ENCODE measurements at places on chromosomes 3 and 15.

DNA sequence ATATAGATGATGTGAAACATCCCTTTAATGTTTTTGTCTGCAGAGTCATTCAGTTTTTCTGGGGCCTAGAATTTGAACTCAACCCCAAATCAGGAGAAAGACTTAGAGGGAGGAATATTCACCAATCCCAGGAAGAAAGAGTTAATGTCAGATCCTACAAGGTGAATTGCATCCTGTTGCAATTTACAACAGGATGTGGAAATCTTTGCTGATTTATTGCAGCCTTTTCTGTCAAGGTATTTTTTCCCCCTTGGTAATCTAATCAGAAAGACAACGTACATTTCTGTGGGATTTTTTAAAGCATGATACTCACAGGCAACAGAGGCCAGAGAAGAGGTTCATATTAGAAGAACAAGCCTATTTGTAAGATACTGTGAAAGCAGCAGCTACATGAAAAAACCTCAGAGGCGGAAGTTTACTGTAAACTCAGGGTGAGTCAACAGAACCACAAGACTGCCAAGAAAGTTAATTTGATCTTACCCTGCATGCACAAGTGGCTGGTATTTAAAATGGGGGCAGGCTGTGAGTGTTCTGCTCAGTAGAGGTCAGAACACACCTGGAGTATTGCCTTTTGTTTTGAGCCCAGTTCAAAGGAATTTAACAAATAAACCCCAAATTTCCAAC, 531.9 kb downstream of the AGBL1 start:
- no peak for DNase-seq

DNA sequence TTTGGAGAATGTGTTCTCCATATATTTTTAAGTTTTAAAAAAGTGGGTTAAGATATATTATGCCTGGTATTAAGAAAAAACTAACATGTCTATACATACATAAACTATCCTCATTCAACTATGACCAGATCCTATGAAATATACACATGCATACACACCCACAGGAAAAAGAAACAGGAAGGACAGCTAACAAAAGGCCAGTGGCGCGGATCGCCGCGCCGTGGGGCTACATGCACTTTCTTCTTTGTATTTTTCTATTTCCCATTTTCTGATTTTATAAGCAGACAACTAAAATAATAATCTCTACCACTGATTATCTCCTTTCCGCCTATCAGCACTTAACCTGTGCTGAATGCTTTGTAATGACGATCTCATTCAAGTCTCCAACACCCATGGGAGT, 160.1 kb downstream of the OR4M2 start:
- DNase-seq = no peak

DNA sequence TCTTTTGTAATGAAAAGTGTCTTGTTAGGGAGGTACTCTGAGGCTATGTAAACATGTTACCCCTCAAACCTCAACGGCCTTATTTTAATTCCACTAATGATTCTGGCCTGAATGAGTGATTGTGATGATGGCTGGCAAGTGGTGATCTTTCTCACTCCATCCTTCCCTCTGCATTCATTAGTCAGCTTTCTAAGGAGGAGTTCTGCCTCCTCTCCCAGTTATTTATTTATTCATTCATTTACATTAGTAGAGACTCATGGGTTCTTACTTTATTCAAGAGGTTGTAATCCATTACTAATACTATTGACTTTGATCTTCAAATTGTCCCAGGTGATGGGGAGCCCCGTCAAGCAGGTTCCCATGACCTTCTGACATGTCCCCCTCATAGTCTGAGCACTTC, 35.3 kb downstream of the GNB5 start:
- DNase-seq = no peak

- DNase-seq = no peak
Measured at GRCh38 chr3:45425237-45425933, 37.0 kb downstream of the LARS2 start.

GRCh38 chr3:70822669-70823068, 510.2 kb upstream of the MDFIC2 start:
- DNase-seq = peak; percentile 33

- no peak for DNase-seq
Measured at GRCh38 chr3:134320749-134321148, 53.5 kb downstream of the AMOTL2 start.

DNA sequence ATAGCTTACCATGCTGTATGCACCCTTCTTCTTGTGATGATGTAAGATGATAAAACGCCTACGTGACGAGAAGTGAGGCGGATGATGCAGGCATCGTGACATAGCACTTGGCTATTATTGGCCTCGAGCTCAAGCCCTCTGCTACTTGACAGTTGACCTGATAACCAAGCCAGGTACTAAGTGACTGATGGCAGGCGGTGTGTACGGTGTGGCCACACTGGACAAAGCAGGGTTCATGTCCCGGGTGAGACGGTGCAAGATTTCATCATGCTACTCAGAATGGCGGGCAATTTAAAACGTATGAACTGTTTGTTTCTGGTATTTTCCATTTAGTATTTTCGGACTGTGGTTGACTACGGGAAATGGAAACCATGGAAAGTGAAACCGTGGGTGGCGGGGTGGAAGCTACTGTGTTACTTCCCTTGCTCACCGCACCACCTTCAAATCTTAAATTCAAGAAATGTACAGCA, 57.7 kb downstream of the SLC12A8 start:
- DNase-seq = no peak

DNA sequence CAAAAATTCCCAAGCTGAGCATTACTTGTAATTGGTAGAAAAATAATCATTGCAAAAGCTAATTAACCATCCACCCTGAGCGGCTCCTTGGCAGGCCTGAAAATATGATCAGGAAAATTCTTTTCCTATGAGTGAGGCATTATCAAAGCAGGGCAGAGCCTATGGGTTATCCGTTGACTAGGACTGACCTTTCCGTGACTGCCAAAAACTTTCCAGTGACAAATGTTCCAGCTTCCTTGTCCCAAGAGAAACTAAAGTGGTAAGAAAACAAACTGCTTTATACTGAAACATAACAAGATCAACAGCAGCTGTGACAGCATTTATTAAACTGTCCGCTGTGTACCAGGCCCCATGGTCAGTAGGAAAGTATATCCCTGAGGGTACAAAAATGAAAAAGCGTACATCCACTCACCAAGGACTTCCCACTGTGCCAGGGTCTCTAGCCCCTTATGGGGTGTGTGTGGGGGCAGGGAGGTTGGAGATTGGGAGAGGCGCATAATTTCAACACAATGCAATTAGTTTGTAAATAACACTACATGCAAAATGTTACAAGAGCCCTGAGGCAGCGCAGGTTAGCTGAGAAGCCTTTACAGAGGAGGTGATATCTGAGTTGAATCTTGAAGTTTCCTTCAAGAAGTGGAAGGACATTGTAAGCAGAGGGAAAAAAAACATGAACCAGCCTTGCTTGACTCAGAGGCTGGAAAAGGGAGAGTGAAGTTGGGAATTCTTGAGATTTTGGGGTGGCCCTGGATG, 8.5 kb downstream of the LIPC start:
- DNase-seq = no peak

DNA sequence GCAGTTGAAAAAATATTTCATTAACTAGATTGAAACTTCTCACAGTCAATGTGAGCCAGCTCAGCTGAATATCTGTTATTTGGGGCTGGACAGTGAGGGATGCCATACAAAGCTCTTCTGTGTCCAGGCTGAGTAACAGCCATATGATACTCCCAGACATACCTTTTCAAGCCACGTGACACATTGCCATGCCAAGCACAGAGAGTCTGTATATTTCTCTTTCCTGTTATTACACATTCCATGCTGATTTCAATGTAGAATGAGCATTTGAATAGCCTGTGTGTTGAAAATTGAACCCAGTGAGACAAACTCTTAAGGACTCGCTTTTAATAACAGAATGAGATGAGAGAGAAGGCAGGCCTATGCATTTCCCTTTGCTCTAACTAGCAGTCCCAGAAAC, 334.7 kb upstream of the RASGRP1 start:
- DNase-seq = no peak

- DNase-seq = no peak
Measured at GRCh38 chr3:43266451-43266850, 19.9 kb upstream of the SNRK start.

DNA sequence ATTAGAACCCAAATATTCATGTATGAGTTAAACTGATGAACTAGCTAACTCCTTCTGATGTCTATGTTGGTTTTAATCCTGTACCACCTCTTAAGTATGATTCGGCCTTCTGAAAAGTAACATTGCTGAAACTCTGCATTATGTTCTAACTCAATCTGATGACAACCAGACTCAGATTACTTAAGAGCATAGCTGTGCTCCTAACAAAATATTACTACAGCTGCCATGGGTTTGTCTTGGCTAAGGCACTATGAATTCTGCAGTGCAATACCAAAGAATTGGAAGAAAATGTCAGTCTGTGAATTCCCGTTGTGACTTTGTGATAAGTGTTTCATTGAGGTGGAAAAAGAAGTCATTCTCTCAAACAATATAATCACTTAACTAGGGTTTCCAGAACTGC, 224.4 kb downstream of the ZMAT3 start:
- peak; percentile 35 for DNase-seq

DNA sequence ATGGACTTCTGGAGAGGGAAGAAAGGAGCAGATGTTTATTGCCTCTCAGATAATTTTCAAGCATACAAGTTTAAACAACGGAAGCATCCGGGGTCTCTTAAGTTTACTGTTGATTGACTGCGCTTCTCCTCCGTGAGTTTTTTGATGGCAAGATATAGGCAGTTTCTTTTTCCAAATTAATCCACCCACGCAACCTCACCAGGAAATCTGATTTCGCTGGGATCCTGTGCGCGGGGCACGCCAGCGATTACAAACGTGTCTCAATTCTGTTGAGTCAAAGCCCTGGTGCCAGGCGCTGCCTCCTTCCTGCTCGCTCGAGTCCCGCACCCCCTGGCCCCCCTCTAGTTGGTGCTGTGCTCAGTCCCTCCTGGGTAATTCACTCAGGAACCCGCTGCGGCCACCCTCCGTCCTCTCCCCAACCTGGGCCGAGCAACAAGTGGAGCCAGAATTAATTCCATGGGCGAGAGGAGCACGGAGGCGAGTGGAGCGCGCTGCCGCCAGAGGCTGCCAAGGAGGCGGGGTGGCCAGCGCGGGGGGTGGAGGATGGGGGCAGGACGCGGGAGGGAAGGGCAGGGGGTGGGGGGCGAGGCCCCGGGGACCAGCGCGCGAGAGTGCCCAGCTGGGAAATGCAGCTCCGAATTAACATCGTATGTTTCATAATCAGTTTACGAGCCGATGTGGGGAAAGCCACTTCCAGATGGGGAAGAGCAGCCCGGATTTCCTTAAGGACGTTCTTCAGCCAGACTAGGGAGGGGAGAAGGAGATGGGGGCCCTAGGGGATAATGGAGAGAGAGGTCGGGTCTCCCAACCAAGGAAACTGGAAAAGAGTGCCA, 6.0 kb downstream of the WNT5A start:
- DNase-seq = peak; percentile 71

GRCh38 chr3:170701696-170702678, 116.1 kb upstream of the SLC7A14 start:
- DNase-seq = no peak

DNA sequence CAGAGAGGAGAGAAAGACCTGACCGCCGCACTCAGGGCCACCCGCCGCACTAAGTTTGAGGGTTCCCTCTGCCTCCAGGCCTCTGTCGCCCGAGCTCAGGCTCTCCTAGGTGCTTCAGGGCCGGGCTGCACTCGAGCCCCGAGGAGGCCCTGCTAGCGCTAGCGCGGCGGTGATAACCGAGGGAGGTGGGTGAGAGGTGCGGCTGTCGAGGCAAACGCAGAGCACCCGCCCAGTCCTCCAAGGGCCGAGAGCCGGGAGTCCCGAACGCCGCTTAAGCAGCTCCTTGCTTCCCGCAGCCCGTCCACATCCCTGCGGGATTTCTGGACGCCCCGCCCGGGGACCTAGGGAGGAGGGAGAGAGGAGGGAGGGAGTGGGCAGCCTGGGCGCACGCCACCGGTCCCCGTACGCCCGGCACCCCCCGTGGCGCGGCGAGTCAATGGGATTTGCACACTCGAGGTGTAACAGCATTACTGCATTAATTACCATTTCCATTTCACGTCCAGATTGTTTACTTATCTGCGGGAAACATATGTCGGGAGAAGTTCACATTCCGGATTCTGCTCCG, 6.8 kb downstream of the SOX14 start:
- peak; percentile 72 for DNase-seq

GRCh38 chr3:14360123-14360881, 42.1 kb upstream of the SLC6A6 start:
- DNase-seq = no peak

DNA sequence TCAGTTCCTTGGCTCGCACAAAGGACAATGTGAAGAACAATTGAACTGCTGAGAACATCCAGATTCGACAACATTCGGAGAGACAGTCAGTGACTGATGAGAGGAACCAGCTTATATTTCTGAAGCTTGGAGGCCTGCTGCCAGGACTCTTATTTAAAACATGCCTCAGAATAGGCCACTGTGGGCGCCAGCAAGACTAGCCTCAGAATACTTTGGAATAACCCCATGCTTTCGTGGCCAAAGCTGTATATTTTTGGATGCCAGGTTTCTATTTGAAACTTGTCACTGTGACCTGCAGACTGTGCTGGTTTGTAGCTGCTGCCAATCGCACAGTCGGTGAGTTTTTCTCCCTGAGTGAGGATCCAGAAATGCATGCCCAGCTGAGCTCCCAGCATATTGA, 129.9 kb upstream of the UBE3A start:
- DNase-seq = peak; percentile 36

DNA sequence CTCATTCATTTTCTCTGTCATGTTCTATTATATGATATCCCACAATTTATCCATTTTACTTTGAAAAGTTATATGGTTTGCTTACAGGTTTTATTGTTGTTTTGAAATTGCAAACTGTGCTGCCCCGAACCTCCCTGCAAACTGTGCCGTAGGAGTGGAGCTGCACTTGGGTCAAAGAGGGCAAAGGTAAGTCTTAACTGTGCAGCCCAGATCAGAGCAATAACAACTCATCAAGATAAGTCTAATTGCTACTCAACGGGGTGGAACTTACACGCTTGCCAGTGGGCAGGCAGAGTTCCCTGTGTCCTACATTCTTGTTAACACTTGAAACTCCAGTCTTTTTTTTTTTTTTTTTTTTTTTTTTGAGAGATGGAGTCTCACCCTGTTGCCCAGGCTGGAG, 33.2 kb downstream of the ZDHHC19 start:
- DNase-seq = no peak

GRCh38 chr3:47015151-47015550, 35.7 kb downstream of the NBEAL2 start:
- DNase-seq = no peak

DNA sequence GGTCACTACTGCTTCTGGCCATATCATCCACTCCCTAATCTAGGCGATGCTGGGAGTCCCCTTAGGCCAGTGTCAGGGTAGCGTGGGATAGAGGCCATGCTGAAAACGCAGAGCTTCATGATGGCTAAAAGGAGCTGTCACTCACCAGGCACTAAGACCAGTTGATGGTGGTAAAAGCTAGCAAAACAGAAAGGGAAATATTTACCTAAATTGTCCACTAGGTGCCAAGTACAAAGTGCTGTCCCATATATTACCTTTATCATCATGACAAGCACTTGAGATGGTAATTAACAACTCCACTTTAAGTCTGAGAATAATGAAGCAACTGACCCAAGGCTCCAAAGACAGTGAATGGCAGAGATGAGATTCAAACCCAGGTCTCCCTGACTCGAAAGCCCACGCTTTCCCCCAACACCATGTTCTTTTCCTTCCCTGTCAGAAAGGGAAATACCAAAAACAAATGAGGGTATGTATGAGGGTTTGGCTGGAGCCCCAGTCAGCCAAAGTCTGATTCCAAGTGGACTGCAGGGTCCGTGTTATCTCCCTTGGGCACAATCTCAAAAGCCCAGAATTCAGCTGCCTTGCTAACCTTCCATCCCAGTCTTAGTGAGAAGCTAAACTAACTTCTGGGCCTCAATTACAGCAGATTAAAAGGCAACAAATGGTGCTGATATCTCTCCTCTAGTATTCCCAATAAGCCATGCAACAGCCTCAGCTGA, 84.7 kb downstream of the RBPMS2 start:
- no peak for DNase-seq
